ENCODE measurements at places on chromosomes 1 and 21.

DNA sequence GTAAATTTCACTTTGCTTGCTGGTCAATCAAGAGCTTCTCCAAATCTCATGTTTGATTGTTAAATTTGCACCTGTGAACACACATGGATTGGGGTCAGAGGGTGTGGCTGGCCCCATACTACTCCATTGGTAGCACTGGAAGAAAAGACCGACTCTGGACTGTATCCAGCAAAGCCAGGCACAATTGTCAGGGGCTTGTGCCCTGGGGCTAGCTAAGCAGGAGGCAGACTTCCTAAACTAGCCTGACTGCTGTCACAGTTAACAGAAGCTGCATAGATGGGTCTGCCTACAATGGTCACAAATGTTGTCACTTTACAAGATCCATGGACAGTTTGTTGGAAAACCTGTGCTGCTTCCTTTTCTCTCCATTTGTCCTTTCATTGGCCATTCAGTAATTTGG is 421.0 kb downstream of the DSCAM start:
- DNase-seq, result no peak

DNA sequence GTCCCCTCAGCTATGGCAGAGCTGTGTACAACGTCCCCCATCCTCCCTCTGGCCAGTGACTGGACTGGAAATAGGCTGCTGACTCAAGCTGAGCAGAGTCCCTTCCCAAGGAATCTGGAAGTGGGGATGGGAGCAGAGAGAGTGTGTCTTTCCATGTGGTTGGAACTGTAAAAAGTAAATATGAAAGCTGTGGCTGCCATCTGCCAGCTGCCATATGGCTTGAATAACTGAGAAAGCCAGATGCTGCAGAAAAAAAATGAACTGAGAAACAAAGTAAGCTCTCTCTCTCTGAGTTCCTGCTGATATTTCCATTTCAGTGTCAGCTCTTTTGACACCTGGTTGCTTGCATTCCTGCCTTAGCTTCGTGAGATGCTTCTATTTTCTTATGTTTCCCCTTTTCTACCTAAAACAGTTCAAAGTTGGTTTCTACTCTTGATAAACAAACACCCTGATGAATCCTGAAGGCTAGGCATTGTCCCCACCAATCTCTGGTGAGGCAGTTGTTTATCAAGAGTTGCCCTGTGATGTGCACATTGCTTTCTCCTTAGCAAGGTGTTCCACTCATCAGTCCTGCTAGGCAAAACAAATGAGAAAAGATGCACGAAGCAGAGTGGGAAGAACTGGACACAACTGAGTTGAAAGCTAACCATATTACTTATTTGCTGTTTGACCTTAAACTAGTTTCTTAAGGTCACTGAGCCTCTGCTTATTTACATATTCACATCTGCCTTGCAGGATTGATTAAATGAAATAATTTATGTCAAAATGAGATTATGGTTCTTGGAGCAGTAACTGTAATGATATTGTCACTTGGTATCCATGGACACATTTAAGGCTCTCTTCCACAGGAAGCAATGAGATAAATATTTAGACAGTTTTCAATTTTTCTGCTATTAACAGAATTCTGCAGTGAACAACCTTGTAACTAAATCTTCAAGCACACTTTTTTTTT is 16.6 kb upstream of the DR1 start:
- no peak for DNase-seq

DNA sequence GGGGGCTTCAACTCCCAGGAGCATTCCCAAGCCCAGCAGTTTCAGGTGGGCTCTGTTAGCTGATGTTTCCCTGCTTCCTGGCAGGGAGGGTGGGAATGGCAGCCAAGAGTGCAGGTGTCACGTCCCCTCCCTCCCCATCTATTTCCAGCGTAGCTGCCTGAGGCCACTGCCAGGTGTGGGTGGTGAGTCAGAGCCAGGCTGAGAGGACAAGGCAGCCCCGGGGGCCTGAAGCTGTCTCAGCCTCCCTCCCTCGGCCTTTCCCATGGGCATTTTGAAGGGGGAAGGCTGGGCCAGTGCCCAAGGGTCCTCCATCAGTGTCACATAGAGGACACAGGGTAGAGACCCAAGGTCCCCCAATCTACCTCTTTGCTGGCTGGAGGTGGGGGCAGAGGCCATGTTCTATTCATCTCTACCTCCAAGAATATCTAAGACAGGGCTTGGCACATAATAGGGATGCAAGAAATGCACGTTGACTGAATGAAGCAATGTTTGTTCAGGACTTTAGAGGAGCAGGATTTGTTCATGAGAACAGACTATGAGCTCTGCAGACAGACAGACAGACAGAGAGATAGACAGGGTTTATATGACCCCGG is 34.4 kb upstream of the ID3 start:
- no peak for DNase-seq

DNA sequence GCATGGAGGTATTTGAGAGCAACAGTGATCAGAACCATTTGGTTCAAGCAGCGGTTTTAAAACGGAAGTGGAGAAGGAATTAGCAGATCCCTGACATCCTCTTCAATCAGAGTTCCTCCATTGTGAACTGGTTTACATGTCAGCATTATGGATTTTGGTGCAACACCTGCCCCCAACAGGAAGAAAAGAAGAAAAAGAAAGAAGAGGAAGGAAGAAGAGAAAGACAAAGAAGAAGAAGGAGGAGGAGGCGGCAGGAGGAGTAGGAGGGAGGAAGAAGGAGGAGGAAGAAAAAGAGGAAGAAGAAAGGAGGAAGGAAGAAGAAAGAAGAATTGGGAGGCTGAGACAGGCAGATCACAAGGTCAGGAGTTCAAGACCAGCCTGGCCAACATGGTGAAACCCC is 17.4 kb downstream of the NDUFS5 start:
- no peak for DNase-seq

DNA sequence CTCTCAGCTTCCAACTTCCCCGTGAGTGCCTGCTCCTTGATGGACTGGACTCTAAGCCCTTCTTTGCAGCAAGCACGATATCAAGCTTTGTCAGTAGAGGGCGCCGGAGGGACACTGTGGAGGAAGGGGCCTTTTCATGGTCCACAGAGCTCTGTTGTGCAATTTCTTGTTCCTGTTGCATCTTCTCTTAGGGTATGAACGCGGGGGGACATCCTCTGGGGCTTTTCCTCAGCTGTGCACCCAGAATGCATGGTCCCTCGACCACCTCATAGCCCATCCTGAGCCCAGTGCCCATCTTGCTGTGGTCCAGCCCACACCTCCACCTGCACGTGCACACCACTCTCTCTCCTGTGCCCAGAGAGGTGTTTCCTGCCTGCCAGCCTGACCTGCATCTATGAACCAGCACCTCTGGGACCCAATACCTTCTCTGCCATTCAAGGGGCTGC is 556.8 kb downstream of the PTPRU start:
- DNase-seq, result peak; percentile 7

DNA sequence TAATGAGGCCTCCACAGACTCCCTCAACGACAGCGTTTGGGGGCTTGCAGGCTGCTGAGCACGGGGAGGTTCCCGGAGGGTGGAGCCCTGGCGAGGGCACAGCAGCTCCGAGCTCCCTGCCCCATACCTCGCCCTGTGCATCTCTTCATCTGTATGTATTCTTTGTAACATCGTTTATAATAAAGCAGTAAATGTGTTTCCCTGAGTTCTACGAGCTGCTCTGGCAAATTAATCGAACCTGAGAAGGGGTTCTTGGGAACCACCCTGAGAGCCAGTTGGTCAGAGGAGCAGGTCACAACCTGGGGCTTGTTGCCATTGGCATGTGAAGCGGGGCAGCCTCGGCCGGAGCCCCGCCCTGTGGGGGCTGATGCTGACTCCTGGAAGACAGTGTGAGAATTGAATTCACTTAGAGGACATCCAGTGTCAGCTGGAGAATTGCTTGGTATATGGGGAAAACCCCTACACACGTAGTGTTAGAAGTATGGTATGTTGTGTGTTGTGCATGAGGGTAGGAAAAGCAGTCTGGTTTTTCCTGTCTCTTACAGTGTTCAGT is 11.5 kb downstream of the SLC37A1 start:
- no peak for DNase-seq

DNA sequence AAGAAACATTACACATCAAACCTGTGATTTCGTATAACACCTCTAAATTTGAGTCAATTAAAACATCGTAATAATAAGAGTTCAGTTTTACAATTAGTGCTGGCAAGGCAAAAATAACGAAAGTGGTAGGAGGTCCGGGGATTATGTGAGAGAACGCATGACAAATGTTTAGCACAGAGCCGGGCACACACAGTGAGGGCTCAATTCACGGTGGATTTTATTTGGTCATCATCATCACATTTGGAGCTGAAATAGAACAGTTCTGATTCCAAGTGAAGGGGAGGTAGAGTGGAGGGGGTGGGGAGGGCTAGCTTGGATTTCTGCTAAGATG is 20.0 kb downstream of the H3-3A start:
- no peak for DNase-seq

DNA sequence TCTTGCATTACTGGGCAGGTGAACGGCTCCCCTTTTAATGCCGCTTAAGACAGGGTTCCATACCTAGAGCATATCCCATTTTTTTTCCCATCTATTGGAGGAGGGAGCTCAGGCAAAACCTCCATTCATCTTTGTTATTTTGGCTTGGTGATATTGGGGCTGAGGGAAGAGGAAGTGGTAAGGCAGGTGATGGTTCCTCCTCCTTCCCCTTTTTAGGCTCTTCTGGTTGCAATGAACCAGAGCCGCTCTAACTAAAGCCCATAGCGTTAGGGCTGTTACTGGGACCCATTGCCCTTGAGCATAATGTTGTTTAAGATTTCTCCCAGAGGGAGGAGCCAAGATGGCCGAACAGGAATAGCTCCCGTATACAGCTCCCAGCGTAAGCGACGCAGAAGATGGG is 21.1 kb downstream of the PYHIN1 start:
- DNase-seq, result no peak

DNA sequence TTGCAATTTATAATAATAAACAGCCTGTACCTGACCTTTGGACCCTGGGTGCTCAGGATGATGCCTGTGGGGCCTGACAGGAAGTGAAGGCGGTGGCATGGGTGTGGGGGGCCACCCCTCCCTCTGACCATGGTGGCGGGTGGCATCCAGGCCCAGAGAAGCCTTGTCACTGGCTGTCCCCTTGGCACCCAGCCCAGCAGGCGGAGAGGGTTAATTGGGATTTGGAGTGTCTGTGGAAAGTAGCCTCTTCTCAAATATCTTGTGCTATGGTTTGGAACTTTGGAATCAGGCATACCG is 20.5 kb downstream of the SOX13 start:
- DNase-seq, result no peak

DNA sequence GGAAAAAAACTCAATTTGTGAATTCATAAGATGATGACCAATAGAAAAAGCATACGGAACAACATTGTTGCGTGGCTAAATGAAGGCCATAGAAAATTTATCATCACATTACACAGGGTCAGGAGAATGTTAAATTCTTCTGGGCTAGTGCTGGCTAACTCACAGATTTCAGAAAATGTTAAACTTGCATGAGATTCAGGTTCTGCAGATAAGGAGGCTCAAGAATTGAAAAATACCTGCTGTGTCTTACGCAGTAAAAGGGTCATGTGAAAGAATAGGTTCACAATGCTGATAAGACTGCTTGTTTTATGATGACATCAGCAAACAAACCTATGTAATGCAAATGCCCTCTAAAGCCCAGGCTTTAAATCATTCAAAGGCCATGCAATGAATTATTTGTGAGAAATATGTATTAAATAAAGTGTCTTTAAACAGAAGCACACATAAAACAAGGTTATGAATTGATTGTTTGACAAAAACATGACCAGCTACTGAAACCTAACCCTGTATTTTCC is 378.8 kb downstream of the USP25 start:
- no peak for DNase-seq

- DNase-seq, result no peak
These were observed 50.3 kb upstream of the TARBP1 start for GRCh38 chr1:234529095-234529949.

- DNase-seq, result no peak
These were observed 22.2 kb downstream of the SLC26A9 start for GRCh38 chr1:205920861-205921569.

DNA sequence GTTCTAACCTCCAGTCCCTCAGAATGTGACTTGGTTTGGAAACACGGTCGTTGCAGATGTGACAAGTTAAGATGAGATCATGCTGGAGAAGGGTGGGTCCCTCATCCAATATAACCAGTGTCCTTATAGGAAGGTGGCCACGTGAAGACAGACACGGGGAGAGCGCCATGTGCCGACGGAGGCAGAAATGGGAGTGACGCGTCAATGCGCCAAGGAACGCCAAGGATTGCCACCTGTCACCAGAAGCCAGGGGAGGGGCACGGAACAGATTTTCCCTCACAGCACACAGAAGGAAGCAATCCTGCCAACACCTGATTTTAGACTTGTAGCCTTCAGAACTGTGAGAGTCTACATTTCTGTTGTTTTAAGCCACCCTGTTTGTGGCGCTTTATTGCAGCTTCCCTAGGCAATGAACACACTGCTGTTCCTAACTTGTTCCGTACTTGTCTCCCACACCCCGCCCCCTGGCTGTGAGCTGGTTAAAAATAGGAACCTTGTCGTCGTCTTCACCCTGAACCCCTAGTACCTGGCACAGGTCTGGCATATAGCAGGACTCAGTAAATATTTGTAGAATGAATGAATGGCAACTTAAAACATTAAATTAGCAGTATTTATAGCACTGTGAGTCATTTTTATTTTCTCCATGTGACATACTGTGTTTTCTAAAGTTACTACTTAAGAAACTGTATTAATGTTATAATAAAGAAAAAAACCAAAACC is 14.2 kb downstream of the RIMS3 start:
- no peak for DNase-seq

GRCh38 chr1:176820391-176821031 is 344.0 kb downstream of the ASTN1 start:
- no peak for DNase-seq

DNA sequence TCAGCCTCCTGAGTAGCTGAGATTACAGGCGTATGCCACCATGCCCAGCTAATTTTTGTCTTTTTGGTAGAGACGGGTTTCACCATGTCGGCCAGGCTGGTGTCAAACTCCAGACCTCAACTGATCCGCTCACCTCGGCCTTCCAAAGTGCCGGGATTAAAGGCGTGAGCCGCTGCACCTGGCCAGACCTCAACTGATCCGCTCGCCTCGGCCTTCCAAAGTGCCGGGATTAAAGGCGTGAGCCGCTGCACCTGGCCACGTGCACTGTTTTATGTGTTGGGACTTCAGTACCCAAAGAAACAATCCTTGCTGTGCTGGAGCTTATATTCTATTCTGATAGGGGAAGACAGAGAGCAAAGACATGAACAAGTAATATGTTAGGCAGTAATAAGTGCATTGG is 10.1 kb downstream of the TRAF5 start:
- DNase-seq, result no peak

DNA sequence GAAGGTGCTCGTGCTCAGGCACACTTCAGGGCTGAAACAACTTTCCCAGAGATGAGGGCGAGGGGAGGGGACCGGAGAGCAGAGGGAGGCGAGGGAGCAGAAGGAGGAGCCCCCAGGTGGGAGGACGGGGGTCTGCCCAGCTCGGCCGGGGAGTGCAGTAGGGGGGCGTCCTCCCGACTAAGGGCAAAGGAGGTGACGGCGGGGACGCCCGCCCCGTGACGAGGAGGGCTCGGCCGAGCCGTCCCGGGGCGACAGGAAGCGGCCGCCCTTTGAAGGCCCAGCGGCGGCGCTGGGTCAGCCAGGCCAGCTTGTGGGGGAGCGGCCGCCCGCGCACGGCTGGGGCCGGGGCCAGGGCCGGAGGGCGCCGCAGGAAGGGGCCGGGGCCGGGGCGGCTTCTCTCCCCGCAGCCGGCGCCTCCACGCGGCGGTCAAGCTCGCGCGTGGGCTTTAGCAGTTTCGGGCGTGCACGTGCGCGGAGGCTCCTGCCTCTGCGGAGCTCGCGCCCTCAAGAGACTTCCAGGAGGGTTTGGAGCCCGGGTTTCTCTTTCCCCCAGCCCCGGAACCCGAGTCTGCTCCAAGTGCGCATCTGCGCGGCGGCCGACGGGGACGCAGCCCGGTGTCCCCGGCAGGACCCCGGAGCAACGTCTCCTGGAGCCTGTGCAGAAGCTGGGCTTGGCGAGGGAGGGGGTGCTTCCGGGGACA is 100.8 kb upstream of the SLC45A1 start:
- no peak for DNase-seq

Data from stimulated activated CD8-positive, alpha-beta memory T cell treated with anti-CD3 and anti-CD28 coated beads, Interleukin-7, amount 100 ng/mL, for 1 hour (primary cell).